Skin of body (tissue), 3 donors: ENCODE measurements at places on chromosomes 5 and 9. TPM values are rescaled to one million over a fixed set of nuclear protein-coding genes. Genes with fewer than 3 reads are reported as not detected.

The SELENOP gene
- total RNA-seq, result 597 TPM

The PCDHGB6 gene
- total RNA-seq, result 5.6 TPM

The PRUNE2 gene
- 13.6 TPM for total RNA-seq

The LRRC26 gene
- not detected for total RNA-seq

DNA sequence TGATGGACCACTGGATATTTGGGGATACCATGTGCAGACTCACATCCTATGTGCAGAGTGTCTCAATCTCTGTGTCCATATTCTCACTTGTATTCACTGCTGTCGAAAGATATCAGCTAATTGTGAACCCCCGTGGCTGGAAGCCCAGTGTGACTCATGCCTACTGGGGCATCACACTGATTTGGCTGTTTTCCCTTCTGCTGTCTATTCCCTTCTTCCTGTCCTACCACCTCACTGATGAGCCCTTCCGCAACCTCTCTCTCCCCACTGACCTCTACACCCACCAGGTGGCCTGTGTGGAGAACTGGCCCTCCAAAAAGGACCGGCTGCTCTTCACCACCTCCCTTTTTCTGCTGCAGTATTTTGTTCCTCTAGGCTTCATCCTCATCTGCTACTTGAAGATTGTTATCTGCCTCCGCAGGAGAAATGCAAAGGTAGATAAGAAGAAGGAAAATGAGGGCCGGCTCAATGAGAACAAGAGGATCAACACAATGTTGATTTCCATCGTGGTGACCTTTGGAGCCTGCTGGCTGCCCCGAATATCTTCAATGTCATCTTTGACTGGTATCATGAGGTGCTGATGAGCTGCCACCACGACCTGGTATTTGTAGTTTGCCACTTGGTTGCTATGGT, 54.5 kb upstream of the HNRNPA0 start:
- DNase-seq, result no peak

- DNase-seq, result no peak
Measured at GRCh38 chr9:132637801-132638200, 32.0 kb downstream of the DDX31 start.

DNA sequence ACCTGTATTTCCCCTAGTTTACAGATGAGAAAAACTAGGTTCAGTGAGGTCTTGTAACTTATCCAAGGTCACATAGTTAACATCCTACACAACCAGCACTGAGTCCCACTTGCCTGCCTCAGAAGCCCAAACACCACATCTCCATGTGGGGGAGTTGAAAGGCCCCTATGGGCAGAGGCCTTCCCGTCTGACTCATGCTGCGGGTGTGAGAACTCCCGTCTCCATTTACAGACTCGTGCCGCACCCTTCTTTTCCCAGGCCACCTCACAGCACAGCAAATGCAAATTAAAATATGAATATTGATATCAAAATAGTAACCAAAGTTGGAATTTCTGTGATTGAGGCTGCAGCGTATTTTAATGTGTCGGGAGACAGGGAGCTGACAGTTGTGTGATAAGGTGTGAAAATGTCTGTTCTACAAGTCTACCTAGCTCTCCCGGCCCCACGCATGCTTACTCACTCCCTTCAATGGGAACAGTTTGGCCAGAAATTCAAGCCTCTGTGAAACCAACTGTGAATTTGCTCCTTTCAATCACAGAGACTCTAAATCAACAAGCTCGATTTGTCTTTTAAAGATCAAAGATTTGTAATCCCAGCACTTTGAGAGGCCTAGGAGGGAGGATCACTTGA, 90.1 kb downstream of the CRB2 start:
- DNase-seq, result no peak

GRCh38 chr5:88997937-88998336, 115.0 kb upstream of the MEF2C start:
- DNase-seq, result no peak

- DNase-seq, result no peak
Measured at GRCh38 chr5:169304175-169304574, 3.2 kb upstream of the SLIT3 start.
